ENCODE measurements at places on chromosomes 1 and 21. TPM values are rescaled to one million over a fixed set of nuclear protein-coding genes. Genes with fewer than 3 reads are reported as not detected.

GRCh38 chr1:17207046-17207445, 2.1 kb downstream of the PADI1 start:
- no peak for DNase-seq

- DNase-seq, result no peak
Measured at GRCh38 chr1:66239834-66240233, 294.1 kb upstream of the SGIP1 start.

GRCh38 chr1:119731060-119731459, 19.3 kb downstream of the PHGDH start:
- no peak for DNase-seq

DNA sequence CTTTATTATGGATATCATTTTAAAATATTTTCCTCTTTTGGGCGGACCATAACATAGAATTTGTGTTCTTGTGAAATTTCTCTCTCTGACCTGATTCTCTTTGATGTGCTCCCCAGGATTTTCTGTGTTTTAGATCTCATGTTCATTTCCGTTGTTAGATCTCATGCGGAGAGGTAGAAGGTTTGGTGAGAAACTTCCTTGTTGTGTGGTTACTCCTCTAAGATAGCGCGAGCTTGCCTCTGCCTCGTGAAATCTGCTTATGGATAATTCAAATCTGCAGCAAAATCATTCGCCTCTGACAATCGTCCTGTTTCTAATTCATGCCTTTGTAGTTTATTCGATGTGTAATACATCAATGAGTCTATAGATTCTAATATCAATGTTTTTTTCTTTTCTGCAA, 580.4 kb downstream of the USP25 start:
- DNase-seq, result no peak

DNA sequence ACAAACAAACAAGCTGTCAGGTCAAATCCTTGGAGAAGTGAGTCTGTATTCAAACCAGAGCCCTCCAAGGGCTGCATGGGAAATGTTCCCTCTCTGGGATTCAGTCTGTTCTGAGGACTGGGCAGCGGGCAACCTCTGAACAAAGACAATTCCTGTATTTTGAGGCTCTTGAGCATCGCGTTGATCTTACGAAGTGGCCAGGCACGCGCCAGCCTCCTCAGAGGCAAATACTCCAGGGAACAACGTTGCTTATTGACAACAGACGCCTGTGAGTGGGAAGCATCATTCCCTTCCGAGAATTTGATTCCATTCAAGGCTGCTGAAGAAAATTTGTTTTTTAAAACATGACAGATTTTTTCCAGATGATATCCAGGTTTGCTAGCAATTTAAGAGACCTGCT, 20.0 kb upstream of the TACSTD2 start:
- no peak for DNase-seq

The LCE3E gene
- not detected for total RNA-seq
